ENCODE measurements at places on chromosomes 5 and 9.

DNA sequence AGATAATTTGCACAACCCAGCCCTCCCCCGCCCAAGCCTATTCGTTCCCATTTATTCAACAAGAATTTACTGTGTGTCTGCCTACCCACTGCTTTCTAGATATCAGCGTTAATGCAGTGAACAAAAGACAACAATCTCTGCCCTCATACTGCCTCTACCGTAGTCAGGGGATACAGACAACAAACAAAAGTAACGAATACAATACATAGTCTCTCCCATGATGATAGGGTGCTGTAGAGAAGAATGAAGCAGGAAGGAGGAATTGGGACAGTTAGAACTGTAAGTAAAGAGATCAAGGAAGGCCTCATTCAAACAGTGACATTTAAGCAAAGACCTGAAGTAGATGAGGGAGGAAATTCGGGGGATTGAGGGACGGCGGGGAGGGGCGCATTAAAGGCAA is 1.7 kb downstream of the GFM2 start:
- no peak for DNase-seq

GRCh38 chr9:126986506-126986951 is 71.9 kb downstream of the RALGPS1 start:
- no peak for DNase-seq

- no peak for DNase-seq
Measured at GRCh38 chr9:110036286-110036685, 171.7 kb downstream of the C9orf152 start.

DNA sequence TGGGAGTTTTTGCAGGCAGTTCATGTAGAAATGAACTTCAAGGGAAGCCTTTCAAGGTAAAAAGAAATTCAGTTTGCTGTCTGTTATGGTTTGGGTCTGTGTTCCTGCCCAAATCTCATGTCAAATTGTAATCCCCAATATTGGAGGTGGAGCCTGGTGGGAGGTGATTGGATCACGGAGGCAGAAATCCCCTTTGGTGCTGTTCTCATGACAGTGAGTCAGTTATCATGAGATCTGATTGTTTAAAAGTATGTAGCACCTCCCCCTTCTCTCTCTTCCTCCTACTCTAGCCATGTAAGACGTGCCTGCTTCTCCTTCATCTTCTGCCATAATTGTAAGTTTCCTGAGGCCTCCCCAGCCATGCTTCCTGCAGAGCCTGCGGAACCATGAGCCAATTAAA is 341.4 kb downstream of the ARHGEF28 start:
- no peak for DNase-seq

DNA sequence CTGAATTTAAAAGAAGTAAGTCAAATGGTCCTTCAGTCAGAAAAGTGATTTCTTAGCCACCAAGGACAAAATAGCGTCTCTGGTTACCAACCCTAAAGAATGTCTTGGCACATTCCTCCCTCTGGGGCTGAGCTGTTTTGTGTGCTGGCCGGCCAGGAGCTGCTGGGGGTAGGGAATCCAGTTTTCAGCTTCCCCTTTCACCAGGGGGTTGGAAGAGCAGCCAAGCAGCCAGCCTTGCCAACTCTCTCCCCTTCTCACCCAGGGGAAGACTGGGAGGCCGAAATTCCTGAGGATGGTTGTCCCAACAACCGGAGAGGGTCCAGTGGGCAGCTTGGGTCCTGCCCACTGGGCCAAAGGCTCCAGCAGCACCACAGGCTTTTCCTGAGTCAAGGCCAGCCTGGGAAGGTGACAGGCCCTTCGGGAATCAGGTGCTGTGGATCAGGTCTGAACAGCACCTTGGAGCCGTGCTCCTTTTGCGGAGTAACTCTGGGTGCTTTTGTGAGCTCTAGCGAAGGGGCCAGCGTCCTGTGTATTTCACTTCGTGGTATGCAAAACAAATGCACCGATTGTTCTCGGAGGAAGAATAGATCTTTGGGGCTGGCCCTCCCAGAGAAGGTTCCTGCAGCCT is 4.2 kb downstream of the WWC1 start:
- DNase-seq, result no peak

DNA sequence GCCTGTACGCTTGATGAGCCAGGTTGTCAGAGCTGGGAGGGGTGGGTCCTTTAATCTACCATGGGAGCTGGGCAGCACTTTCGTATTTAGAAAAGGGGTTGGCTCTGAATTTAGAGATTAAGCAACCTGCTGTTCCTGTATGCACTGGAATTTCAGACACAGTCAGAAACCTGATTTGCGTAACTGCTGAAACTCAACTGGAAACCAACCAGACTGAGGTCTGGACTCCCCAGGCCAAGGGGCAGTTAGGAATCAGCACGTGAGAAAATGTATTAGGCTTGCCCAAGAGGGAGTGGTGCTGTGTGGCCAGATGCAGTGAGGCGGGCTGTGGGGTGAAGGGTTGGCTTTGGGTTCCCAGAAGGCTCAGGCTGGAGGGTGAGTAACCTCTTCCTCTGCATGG is 235.0 kb downstream of the GOLPH3 start:
- no peak for DNase-seq

- DNase-seq, result no peak
Measured at GRCh38 chr9:107976767-107977166, 487.2 kb upstream of the KLF4 start.

DNA sequence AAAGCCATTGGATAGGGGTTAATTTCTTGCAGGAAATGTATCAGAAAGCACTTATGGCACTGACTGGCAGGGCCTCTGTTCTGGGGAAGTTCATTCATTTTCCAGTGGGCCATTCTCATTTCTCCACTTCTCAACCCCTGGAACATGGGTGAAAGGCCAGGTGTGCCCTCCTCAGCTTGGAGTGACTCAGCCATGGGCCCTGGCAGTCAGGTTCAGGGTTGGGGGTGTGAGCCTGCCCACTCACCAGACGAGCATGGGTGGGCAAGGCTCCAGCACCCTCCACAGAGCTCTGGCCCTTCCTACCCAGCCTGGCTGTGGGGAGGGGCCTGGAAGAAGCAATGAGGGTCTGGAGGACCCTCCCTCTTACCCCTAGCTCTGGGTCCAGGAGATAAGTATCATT is 174.4 kb downstream of the HSPA4 start:
- DNase-seq, result no peak

DNA sequence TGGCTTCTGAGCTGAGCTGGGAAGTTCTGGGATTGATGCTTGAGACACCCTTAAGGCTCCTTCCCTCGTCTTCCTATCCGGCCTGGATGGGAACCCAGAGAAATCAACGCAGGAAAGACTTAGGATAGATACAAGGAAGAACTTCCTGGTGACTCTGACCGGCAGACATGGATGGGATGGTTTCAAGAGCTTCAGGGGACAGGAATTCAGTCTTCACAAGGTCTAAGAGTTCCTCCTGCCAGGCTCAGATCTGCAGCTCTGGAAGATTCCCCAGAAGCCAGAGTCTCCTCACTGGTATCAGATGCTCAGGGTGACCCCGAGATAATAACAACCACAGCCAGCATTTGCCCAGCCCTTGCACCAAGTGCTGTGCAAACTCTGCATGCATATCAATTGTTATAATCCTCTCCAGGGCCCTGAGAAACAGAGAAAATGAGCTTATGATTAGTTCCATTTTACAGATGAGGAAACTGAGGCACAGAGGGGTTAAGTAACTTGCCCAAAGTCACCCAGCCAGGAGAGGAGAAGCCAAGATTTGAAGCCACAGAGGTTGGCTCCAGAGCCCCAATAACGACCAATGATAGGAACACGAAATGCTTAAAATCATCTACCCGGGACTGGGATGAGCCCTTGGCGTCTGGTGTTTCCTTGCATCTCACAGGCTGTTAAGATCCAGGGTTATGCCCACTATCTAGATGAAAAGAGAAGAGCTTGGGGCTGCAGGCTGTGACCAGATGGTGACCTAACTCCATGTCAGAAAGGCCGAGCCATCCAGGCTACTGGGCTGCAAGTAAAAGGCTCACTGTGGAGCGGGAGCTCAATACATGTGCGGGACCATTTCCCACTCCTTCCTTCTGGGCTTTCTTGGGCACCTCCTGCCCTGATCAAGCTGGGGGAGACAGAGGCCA is 119.8 kb downstream of the C9orf50 start:
- DNase-seq, result no peak

DNA sequence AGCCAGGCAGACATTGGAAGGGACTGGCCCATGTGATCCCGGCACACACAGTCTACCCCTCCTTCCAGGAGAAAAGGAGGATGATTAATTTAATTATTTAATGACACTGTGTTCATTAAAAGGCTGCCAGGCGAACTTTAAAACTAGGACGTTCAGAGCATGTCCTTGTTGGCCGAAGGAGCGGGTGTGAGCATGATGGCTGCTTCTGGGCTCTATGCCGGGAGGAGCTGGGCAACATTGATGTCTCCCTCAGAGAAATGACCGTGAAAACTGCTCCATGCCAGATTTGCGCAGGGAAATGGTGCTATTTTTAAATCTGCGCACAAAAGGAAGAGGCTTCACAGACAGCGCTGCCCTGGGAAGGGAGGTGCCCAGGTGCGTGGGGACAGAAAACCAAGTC is 284.9 kb upstream of the IRX4 start:
- DNase-seq, result no peak

- DNase-seq, result no peak
Measured at GRCh38 chr5:39661026-39661779, 236.4 kb upstream of the DAB2 start.

GRCh38 chr9:13932528-13933267 is 381.2 kb downstream of the NFIB start:
- DNase-seq, result no peak

- no peak for DNase-seq
Measured at GRCh38 chr5:1080432-1080831, 31.4 kb downstream of the SLC12A7 start.

- DNase-seq, result no peak
Measured at GRCh38 chr9:137484551-137485315, 25.6 kb upstream of the NSMF start.

GRCh38 chr5:146084376-146084775 is 21.0 kb downstream of the PLAC8L1 start:
- no peak for DNase-seq

DNA sequence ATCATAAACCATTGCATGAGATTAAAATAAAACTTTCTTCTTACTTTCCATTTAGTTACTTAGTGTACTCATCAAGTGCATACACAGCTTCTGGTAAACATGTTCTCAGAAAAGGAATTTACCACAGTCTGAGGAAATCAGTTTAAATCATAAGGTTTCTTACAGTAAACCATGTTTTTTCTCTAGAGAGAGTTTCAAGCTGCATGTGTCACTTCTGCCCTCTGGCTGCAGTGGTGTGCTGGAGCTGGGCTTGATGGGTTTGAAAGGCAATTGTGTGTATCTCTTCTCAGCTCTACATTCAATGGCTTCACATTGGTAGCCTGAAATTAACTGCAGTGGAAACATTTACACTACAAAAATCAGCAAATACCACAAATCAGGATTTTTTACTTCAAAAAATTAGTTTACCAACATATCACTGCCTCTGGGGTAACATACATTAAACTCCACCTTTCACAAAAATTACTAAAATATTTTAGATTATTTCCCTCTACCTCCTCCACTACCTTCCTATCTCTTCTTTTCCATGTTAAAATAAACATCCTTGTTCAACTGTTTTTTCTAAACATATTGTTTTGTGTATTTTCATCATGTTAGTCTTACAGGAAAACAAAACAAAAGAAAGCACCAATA is 414.3 kb downstream of the ANXA1 start:
- peak; percentile 5 for DNase-seq

- DNase-seq, result no peak
Measured at GRCh38 chr5:81768935-81769452, 18.1 kb upstream of the SSBP2 start.

DNA sequence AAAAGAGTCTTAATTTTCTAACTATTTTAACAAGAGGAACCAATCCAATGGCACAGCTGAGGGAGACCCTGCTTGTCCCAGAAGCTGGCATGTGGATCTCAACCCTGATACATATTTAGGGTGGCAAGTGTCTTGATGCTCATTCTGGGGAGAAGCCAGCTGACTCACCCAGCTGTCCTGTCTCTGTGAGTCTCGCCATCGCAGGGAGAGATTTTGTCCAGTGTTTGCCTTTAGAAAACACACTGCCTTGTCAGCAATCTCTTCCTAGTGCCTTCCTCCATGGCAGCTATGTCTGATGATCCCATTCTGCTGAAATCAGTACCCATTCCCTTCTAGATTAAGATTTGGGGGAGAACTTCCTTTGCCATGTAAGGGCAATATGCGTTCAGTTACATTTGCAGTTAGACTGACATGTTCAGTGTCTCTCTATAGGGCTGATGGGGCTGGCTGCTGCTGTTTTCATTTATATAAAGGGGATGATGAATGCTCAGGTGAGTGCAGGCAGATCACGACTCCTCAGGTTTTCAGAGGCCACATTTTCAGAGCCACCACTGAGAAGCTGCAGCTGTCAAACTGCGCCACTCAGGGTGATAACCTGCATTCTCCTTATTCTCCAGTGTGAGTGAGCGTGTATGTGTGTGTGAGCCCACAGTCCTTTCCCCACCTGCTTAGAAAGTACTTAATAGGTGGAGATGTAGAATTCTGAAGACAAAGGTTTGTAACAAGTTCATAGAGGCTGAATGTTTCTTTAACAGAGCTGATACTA is 217.0 kb downstream of the GAS1 start:
- no peak for DNase-seq

GRCh38 chr5:73663161-73663859 is 37.3 kb downstream of the ARHGEF28 start:
- DNase-seq, result no peak

- no peak for DNase-seq
Measured at GRCh38 chr9:130352586-130353285, 87.2 kb downstream of the HMCN2 start.

GRCh38 chr9:109926421-109926869 is 146.4 kb downstream of the PALM2AKAP2 start:
- DNase-seq, result no peak

GRCh38 chr9:99896119-99896518 is 10.3 kb upstream of the STX17 start:
- DNase-seq, result no peak

- no peak for DNase-seq
Measured at GRCh38 chr5:78895616-78896015, 89.5 kb downstream of the ARSB start.

GRCh38 chr5:149617760-149618306 is 36.5 kb downstream of the ARHGEF37 start:
- no peak for DNase-seq

- no peak for DNase-seq
Measured at GRCh38 chr5:5276430-5276829, 136.3 kb downstream of the ADAMTS16 start.

- no peak for DNase-seq
Measured at GRCh38 chr9:34996905-34997279, 7.3 kb downstream of the DNAJB5 start.

DNA sequence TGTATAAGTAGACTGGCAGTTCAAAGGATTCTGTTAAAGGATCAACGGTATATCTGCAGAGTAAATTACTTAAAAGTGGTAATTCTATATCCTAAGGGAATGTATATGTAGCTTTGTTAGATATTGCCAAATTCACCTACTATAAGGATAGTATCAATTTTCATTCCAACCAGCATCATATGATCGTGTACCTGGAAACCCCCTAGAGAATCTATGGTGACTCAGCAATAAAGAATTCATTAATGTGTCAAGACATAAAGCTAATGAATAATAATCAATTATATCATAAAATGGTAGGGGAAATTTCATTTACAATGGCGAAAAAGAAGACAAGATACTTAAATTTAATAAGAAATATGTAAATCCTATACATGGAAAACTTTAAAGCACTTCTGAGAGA is 234.1 kb upstream of the ACTBL2 start:
- DNase-seq, result peak; percentile 4

- DNase-seq, result no peak
Measured at GRCh38 chr9:127724012-127724411, 8.1 kb downstream of the TTC16 start.

GRCh38 chr5:125229556-125229955 is 483.1 kb upstream of the ZNF608 start:
- no peak for DNase-seq

GRCh38 chr5:138745268-138745667 is 8.0 kb upstream of the CTNNA1 start:
- no peak for DNase-seq

- DNase-seq, result no peak
Measured at GRCh38 chr9:79568337-79569101, 3.2 kb upstream of the TLE4 start.
